ENCODE measurements at places on chromosomes 1 and 21.

DNA sequence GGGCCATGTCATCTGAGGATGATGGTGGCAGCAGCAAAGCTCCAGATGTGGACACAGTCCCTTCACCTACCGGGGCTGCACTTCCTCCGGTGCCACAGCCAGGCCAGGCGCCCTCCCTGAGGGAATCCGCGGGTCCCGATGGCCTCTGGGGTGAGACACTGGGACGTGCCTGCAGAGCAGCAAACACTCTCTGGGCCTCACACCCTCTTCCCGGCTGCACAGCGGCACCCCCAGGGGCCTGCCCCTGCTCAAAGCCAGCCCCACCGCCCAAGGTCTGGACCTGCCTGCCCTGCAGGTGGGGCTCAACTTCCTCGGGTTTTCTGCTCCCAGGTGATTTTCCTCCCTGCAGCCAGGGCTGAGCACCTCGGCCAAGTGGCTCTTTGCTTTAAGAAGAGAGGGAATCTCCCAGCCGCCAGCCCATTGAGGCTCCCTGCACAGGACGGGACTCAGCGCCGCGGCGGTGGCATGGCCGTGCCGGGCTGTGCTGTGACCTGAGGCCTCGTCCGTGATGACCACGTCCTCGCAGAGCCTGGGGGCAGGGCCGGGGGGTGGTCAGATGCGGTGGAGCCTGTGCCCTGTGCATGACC is 21.3 kb upstream of the COL18A1 start:
- no peak for DNase-seq

- DNase-seq, result no peak
Measured at GRCh38 chr1:33721301-33721815, 142.5 kb upstream of the HMGB4 start.

DNA sequence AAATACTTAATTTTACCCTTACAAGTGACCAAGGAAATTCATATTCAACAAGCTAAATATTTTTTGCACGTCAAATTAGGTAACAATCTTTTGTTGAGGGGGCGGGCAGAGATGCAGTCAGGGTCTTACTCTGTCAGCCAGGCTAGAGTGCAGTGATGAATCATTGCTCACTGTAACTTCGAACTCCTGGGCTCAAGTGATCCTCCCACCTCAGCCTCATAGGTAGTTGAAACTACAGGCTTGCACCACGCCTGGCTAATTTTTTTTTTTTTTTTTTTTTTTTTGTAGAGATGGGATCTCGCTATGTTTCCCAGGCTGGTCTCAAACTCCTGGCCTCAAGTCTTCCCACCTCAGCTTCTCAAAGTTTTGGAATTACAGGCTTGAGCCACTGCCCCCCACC is 26.5 kb downstream of the PHTF1 start:
- no peak for DNase-seq

DNA sequence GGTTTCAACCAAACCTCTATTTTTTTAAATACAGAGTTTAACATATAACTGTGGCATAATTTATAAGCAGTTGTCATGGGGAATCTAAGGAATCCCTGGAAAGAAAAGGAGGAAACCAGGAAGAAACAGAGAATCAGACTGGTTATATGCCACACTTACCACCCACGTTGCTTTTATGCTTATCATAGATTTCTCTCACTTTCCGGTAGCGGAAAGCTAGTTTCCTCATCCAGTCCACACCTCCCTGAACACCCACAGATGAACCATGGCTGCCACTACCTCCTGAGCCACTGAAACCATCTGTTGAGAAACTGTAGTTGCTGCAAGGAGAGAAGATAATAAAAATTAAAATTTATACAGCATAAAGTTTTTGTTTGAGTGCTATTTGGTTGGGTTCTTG is 33.5 kb downstream of the XKR8 start:
- DNase-seq, result no peak

- no peak for DNase-seq
Measured at GRCh38 chr1:211885747-211886522, 55.4 kb upstream of the LPGAT1 start.

DNA sequence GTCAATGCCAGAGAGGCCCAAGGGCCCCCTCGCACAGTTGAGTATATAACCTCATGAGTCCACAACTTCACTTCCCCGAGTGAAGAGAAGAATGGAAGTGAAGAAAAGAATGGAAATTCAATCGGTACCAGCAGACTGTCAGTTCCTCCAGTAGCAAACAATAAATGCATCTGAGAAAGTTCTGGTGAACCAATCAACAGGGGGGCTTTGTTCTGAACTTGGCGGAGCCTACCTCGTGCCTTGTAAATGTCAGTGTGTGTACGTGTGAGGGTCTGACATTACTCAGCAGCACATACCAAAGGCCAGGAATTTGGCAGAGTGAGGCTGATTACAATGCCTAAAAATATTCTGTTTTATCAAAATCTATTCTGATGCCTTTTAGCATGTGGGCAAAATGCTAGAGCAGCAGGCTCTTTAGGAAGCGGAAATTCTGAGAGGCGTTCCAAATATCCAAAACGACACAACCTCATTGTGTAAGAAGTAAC is 238.5 kb downstream of the LTN1 start:
- DNase-seq, result no peak

Data from SIG-M5 (cell line).